ENCODE measurements at places on chromosomes 5 and 9. TPM values are rescaled to one million over a fixed set of nuclear protein-coding genes. Genes with fewer than 3 reads are reported as not detected.

Gene BTNL3
- not detected for total RNA-seq

Gene BTNL8
- 8.8 TPM for total RNA-seq

Gene CCL27
- total RNA-seq = not detected

Gene CD274
- total RNA-seq = 8.4 TPM

Gene ANKRD18A
- 0.13 TPM for total RNA-seq

Gene PRLR
- 1.3 TPM for total RNA-seq

DNA sequence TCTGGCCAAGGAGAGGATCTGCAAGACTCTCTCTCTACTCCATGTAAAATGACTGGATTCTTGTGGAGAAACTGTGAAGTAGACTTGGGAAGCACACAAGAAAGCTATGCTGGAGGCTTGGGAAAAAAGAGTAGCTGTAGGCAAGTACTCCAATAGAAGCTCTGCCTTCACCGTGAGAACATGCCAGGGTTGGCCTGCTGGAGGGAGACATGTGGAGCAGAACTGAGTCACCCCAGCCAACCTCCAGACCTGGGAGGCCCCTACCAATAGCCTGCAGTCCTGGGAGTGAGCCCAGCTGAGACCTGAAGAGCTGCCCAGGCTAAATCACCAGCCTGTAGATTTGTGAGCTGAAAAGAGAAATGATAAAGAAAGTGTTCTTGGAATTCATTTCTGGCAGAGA is 66.6 kb downstream of the DEPDC1B start:
- no peak for DNase-seq

DNA sequence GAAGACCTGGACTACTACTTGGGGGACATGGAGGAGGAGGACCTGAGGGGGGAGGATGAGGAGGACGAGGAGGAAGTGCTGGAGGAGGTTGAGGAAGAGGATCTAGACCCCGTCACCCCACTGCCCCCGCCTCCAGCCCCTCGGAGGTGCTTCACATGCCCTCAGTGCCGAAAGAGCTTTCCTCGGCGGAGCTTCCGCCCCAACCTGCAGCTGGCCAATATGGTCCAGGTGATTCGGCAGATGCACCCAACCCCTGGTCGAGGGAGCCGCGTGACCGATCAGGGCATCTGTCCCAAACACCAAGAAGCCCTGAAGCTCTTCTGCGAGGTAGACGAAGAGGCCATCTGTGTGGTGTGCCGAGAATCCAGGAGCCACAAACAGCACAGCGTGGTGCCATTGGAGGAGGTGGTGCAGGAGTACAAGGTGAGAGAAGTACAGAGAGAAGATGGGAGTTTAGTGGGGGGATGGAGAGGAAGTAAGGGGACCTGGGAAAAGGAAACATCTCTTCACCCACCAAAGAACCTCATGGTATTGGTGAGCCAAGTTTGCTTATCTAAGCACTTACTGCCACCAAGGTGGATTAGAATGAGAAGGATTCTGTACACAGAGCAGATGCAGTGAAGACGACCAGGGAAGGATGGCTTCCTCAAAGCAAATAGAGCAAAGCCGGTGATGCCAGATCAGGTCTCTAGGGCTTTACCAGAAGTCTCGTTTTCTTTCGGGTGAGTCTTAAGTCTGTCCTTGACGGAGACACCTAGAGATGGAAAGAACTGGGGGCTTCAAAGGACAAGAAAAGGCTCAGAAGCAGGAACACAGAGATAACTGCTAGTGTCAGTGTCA is 1.5 kb downstream of the TRIM41 start:
- no peak for DNase-seq

DNA sequence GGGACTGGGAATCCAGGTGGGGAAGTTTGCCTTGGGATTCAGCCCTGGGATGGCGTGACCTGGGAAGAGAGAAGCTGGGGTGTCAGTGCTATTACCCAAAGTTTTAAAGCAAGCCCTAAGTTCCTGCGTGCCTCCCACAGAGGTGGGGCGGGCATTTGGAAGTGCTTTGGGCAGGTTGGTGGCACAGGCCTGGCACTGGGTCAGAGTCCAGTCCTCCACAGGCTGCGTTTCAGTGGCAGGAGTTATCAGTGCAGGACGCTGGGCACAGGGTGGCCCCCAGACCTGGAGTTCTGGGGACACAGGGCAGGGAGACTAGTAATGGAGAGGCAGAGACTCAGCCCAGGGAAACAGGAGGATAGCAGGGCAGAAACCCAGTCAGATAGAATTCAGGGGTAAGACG is 147.2 kb downstream of the MAST4 start:
- no peak for DNase-seq

DNA sequence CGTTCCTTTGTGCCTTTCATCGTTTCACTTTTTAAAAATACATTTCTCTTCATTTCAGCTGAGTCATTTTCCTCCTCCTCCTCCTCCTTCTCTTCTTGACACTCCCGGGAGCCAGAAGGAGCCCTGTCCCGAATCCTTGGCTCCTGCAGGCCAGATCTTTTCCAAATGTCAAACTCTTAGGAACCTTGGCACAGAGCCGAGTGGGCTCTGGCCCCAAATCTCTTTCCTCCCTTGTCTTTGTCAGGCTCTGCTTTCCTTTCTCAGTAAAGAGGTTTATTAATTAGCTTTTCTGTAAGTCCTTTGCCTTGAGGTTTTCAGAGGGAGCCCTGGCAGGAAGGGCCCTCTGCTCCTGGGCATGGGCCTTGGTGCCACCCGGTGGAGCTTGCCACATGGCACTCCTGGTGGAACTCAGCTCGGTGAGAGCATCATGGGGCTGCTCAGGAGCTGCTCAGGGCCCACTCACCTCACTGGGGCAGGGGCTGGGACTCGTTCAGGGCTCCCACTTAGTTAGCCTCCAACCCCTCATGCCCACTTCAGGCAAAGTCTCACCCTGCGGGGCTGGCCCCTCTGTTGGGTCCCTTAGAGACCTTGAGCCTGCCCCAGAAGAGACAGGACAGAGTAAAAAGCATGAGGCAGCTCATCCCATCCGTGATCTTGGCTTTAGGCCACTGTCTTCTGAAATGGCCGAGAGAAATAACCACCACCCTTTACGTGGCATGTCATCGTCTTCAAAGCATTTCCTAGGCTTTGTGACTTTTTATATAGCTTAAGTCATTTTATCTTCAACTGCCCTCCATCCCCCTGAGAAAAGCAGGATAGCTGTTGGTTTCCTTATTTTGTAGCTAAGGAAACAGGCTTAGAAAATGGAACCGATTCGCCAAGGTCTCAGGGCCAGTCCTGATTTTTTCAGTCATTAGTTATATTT is 17.1 kb downstream of the STC2 start:
- no peak for DNase-seq

GRCh38 chr5:132025403-132025971 is 14.0 kb upstream of the ACSL6 start:
- no peak for DNase-seq

GRCh38 chr5:31581498-31582099 is 49.5 kb downstream of the C5orf22 start:
- DNase-seq = no peak

DNA sequence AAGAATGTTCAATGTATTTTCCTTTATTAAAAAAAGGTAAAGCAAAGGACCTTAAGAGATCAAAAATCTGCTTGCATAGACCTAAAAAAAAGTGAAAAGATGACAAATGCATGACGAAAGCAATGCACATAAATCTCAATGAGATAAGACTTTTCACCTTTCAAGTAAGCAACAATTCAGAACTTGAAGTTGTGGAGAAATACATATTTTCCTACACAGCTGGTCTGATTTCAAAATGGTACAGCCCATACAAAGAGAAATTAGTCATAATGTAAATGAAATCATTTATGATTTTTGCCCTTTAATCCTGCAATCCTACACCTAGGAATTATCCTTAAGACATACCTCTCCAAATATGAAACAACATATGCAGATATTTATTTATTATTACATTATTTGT is 568.0 kb downstream of the ANXA1 start:
- DNase-seq = no peak

DNA sequence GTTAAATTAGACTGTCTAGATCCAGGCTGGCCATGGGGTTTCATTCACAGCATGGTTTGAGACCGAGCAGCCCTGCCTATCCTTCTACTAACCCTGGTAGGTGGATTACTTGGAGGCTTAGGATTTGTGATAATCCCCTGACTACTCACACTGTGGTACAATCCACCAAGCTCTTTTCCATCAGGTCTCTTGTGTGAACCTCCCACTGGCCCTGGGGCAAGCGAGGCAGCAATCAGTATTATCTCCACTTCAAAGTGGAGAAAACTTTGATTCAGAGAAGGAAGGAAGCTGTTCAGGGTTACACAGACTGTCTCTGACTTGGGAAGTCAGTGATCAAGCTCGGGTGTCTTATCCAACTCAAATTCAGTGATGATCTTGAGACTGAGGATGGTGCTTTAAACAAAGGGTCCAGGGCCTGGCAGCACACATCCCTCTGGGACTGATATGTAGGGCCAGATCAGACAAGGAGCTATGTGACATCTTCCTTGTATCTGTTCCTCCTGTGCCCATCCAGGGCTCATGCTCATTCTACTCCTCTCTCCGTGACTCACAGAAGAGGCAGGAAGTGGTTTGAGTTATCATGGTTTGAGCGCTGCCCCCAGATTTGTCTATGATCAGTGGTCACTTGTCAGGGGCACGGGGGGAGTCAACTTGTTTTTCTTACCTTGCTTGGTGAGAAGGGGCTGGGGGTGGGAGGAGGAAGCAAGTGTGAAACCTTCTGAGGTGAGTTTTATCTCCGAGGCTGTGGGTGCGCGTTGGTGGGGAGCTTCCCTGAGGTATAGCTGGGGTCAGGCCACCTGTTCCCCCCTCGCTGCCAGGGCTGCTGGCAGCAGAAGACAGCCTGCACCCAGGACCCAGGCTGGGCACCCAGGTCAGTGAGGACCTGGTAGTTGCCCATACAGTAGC is 48.6 kb downstream of the RGS3 start:
- DNase-seq = no peak
